ENCODE measurements at places on chromosomes 16 and 17. TPM values are rescaled to one million over a fixed set of nuclear protein-coding genes. Genes with fewer than 3 reads are reported as not detected.

The EVPLL gene
- not detected for total RNA-seq

The KRT23 gene
- not detected for total RNA-seq

The GAS2L2 gene
- total RNA-seq, result 0.10 TPM

GRCh38 chr16:19804538-19805323 is 79.9 kb downstream of the GPRC5B start:
- H3K27me3 ChIP-seq, result no peaks in the 10 kb centered on the region
- peak overlapping the region; percentile 53 for H3K27ac ChIP-seq
- H3K4me3 ChIP-seq, result no peak overlapping the region

DNA sequence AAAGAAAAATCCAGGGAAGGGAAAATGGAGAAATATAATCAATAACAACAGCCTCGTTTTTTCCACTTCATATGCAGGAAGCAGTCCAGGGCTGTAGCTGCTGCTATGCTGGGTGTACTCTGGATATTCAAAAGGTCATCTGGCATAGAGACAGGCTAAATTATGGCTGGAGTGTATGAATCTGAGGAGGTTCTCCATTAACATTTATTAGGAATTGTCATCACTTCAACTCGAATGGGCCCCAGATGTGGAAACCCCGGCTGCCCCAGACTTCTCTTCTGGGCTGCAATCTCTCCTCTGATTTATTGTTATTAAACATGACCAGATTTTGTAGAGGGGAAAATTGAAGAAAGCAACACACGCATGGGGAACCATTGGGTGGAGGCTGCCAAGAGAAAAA is 33.5 kb upstream of the SKAP1 start:
- H3K27me3 ChIP-seq, result no peaks in the 10 kb centered on the region
- no peaks in the 10 kb centered on the region for H3K36me3 ChIP-seq
- no peaks in the 10 kb centered on the region for H3K4me1 ChIP-seq
- no peak overlapping the region for H3K27ac ChIP-seq
- no peak overlapping the region for H3K4me3 ChIP-seq

DNA sequence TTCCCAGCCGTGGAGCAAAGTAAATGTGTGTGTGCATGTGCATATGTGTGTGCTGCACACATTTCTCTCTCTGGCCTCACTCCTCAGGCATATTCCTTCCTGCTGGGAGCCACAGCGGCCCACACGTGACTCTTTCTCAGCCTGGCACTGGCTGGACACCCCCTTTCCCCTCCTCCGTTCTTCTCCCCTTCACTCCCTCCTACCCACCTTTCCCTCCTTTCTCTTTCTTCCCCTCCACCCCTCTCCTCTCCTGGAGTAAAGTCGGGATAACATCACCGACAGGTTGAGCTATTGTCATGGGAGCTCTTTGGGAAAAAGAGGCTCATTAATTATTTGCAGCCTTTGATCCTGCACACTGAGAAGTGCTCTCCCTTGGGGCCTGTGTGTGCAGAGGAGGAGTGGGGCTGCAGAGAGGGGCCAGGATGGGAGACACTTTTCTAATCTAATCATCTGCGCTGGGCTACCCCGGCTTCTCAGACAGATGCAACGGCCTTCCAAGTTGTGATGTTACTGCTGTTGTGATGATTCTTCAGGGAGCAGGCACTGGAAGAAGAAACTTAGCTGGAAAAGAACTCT is 126.3 kb upstream of the HSBP1 start:
- no peaks in the 10 kb centered on the region for H3K27me3 ChIP-seq
- H3K27ac ChIP-seq, result no peak overlapping the region
- H3K4me1 ChIP-seq, result peaks cover 2% of the 10 kb centered on the region
- peaks cover 6% of the 10 kb centered on the region for H3K36me3 ChIP-seq
- DNase-seq, result no peak

DNA sequence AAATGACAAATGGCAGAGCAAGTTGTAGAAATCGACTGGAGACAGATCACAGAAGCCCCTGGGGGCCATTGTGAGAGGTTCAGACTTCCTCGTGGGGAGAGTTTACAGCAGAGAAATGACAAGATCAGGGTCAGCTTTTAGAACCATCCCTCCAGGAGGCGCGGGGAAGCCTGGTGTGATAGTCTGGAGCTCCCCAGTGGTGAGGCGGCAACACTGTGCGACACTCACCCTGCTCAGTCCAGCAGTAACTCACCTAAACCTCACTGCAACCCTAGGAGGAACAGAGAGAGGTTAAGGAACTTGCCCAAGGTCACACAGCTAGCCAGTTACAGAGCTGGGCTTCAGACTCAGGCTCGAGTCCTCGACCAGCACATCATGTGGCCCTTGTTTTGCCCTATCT is 123.4 kb upstream of the IRX3 start:
- peaks cover 10% of the 10 kb centered on the region for H3K4me1 ChIP-seq
- H3K36me3 ChIP-seq, result no peaks in the 10 kb centered on the region
- no peak overlapping the region for H3K4me3 ChIP-seq
- no peaks in the 10 kb centered on the region for H3K27me3 ChIP-seq
- DNase-seq, result no peak

GRCh38 chr16:69563605-69564580 is 1.9 kb upstream of the NFAT5 start:
- DNase-seq, result no peak
- peaks cover 13% of the 10 kb centered on the region for H3K4me1 ChIP-seq
- H3K36me3 ChIP-seq, result no peaks in the 10 kb centered on the region
- peak overlapping the region; percentile 98 for H3K27ac ChIP-seq
- H3K27me3 ChIP-seq, result no peaks in the 10 kb centered on the region

DNA sequence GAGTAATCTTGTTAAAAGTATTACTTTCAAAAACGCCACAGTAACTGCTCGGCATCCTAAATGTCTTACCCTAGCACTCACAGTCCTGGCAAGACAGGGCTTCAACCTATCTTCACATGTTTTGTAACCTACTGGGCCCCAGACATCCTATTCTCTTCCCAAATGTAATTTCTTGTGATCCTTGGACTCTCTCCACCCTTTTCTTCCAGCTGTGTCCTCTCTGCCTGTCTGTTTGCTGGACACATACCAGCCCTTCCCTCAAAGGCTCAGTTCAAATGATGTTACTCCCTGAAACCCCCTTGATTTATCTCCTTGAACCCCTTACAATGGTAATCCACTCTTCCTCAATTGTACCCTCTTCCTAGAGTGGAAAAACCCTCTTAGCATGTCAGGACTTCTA is 60.1 kb upstream of the CNEP1R1 start:
- H3K27me3 ChIP-seq, result no peaks in the 10 kb centered on the region
- H3K36me3 ChIP-seq, result no peaks in the 10 kb centered on the region
- H3K4me1 ChIP-seq, result no peaks in the 10 kb centered on the region
- no peak for DNase-seq
- no peak overlapping the region for H3K27ac ChIP-seq

GRCh38 chr17:75976175-75976848 is 2.7 kb downstream of the ACOX1 start:
- H3K36me3 ChIP-seq, result no peaks in the 10 kb centered on the region
- H3K27me3 ChIP-seq, result no peaks in the 10 kb centered on the region
- peaks cover 45% of the 10 kb centered on the region for H3K4me1 ChIP-seq
- H3K27ac ChIP-seq, result peak overlapping the region; percentile 76
- H3K4me3 ChIP-seq, result peak overlapping the region; percentile 85
- no peak for DNase-seq

- no peaks in the 10 kb centered on the region for H3K27me3 ChIP-seq
- H3K4me1 ChIP-seq, result no peaks in the 10 kb centered on the region
- DNase-seq, result no peak
- H3K4me3 ChIP-seq, result no peak overlapping the region
- no peak overlapping the region for H3K27ac ChIP-seq
These were observed 96.8 kb upstream of the ELAC2 start for GRCh38 chr17:13114601-13115031.

GRCh38 chr16:53632526-53632925 is 71.1 kb downstream of the RPGRIP1L start:
- no peak for DNase-seq
- H3K36me3 ChIP-seq, result no peaks in the 10 kb centered on the region
- H3K27me3 ChIP-seq, result no peaks in the 10 kb centered on the region
- no peaks in the 10 kb centered on the region for H3K4me1 ChIP-seq
- H3K27ac ChIP-seq, result no peak overlapping the region
- H3K4me3 ChIP-seq, result no peak overlapping the region

DNA sequence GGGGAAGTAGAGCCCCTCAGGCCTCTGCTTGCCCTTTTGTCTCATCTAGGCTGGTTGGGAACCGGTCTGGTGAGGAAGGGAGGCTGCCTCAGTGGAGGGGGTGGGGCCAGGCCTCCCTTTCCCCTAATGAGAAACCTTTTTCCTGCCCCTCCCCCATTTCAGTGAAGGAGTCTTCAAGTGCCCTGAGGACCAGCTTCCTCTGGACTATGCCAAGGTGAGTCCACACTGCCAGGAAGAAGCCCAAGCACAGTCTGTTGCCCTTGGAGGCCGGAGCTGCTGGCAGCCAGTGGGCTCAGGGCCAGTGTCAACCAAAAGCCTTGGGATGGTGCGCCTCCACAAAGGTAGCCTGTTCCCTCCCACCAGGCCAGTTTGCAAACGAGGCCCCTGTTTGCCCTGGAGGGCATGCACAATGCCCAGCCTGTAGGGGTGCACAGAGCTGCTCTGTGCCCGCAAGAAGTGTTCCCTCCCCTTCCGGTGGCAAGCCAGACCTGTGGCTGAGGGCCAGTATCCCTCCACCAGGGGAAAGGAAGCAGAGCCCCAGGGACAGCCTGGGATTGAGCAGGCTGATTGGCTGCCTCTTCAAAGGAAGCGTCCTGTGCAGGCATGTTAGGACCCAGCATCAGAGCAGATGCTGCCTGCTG is 3.4 kb downstream of the TRAF4 start:
- no peaks in the 10 kb centered on the region for H3K27me3 ChIP-seq
- H3K4me3 ChIP-seq, result no peak overlapping the region
- no peak for DNase-seq
- H3K27ac ChIP-seq, result no peak overlapping the region
- peaks cover 28% of the 10 kb centered on the region for H3K4me1 ChIP-seq

GRCh38 chr17:61669522-61669921 is 78.5 kb upstream of the NACA2 start:
- H3K27me3 ChIP-seq, result no peaks in the 10 kb centered on the region
- no peak overlapping the region for H3K27ac ChIP-seq
- no peaks in the 10 kb centered on the region for H3K36me3 ChIP-seq

- no peak overlapping the region for H3K4me3 ChIP-seq
- no peaks in the 10 kb centered on the region for H3K4me1 ChIP-seq
- DNase-seq, result peak; percentile 54
- H3K36me3 ChIP-seq, result no peaks in the 10 kb centered on the region
- H3K27me3 ChIP-seq, result no peaks in the 10 kb centered on the region
These were observed 7.5 kb upstream of the CEP131 start for GRCh38 chr17:81230043-81230820.

Measured in psoas muscle (tissue), 8 donors.